Activated T-helper 1 cell treated with anti-CD3 and anti-CD28 coated beads, Interleukin-2, amount 50 U/mL, for 16 hours (primary cell): ENCODE measurements at places on chromosomes 2 and 18.

DNA sequence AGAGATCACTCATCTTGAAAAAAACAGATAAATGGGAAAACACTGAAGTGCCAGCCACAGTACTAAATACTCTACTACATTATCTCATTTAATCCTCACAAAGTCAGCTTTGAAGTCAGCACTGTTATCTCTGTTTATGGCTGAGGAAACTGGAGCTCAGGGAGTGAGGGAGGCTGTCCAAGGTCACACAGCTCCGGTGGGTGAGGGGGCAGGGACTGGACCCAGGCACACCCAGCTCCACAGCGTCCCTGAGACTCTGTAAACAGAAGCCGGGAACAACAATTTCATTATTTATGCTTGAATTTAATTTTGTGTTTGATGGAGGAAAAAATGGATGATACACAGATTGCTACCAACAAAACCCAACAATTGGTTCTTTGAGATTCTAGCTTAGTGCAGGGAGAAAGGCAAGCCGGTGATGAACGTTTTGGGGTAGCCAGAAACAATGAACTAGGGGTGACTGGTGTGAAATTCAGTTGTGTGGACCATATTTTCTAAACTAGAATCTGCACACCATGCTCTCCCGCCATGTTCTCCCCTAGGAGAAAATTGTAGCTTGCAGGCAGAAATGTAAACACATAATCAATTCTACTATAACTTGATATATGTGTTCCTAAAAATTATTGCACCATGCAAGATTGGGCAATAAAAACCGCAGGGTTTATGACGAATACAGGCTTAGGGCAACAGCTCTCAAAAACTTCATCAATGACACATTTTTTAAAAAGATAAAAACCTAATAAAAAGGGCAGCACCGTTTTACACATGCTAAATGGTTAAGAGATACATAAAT, at the start of gene GREB1:
TSS of gene GREB1 (plus strand) at position 768 of the 793 bp plus-strand sequence. CDS start 22,570 bp downstream, outside the sequence.
- DNase-seq: no peak

DNA sequence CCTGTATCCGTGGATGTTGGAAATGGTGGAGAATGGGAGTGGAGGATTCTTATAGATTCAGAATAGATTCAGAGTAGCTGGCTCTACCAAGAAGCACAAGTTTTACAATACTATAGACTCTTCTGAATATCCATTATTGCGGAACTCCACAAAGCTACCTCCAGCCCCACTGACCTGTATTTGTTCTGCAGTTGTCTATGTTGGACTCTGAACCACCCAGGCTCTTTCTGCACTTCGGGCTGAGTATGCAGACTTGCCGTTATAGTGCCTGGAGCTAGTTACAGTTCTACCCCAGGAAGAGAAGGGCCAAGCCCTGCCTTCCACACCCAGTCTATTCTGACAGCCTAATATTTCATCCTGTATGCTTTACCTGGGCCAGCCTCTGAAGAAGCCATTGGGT, 4.4 kb upstream of the RGPD4 start:
- DNase-seq: no peak

- DNase-seq: no peak
Observed at GRCh38 chr2:234823877-234824376, 127.9 kb upstream of the SH3BP4 start.

DNA sequence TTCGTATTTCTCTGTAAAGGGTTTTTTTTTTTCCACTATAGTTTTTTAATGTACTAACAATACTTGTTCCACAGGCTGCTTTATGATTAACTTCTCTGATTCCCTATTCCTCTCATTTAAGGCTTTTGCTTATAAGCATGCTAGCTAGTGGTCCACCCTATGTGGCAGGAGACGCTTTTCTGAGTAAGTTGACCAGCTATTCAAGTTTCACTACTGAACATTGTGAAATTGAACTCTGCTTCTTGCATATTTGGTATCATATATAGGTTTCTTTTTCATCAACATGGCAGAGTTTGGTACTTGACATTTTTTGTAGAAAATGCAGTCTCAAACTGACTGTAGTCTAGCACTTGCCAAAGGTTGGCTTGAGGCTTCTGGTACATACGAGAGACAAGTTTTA, 74.2 kb downstream of the OTX1 start:
- DNase-seq: no peak

GRCh38 chr2:182824056-182824766, 42.2 kb downstream of the FRZB start:
- no peak for DNase-seq

DNA sequence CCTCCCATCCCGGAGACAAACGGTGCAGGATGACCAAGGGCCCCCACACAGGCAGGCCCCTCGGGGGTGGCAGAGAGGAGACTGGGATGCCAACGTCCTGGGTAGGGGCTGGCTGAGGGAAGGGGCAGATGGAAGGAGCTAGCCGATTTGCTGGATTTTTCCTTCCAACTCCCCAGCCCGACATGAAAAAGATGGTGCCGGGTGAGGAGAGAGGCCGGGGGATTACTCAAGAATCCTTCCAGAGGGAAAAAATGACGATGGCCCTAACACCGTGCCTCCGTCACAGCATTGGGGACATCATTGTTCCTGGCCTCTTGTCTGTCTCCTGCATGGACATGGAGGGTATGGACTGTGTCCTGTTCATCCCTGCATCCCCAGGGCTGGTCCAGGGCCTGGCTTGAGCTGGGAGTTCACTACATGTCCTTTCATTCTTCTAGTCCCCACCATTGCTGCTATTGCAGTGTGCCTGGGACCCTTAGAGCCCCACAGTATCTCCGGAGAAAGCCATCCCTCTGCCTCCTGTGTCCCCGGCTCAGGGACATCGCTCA, 217.7 kb downstream of the TNS1 start:
- no peak for DNase-seq

DNA sequence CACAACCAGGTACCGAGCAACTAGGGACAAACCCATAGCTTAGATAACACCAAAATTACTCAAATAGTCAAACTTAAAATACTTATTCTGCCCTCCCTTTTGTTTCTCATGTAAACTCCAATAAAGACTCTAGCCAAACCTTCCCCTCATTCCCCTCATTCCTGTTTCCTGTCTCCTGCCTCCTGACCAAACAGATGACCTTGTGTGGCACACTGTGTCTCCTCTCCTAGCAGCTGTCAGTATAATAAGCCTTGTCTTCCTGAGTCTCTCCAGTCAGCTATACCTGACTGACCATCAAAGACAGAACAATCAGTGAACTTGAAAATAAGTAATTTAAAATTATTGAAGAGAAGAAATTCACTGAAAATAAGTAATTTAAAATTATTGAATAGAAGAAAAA, 14.3 kb downstream of the SULT1C4 start:
- DNase-seq: no peak

- no peak for DNase-seq
Observed at GRCh38 chr2:200351815-200352214, 45.3 kb downstream of the SPATS2L start.

DNA sequence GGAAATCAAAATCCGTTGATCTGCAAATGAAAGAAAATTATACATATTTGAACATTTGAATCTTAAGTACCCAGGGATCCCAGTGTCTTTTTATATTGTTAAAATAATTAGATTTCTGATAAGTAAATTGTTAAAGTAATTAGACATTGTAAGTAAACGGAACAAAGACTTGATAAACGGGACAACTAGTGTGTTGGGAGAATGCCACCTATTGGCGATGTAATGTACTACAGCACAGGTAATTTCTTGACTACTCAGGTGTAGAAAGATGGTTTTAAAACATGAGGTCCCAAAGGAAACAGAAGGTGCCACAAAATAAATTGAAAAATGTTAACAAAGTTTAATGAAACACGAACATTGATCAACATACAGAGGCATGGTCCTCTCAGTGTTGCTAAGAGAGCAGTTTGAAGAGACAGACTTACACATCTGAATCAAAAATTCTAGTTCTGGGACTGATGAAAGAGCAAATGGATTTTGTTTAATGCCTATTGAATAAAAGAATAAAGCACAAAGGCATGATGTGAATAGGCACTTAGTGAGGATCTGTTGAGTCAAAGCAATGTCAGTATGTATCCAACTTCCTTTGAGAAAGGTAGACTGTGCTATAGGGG, 103.4 kb upstream of the RASGRP3 start:
- no peak for DNase-seq
